ENCODE measurements at places on chromosomes 4 and X.

DNA sequence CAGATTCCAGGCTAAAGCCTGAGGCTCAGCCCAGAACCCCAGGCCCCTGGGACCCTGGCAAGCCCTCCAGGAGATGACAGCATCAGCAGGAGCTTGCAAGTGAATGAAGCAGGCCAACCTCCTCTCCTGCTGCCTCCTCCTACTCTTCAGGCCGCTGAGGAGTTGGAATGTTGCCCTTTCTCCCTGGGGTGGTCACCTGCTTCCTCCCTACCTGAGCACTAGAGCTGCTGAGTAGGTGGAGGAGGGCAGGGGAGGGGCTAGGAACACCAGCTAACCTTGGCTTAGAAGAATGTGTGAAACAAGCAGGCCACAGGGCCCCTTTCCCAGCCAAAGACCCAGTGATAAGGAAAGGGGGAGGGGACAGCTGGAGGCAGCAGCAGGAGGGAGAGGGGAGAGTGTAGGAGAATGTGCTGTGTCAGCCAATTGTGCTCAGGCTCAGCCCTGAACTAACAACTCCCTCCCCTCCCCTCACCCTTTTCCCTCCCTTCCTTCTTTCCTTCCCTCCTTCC, 58.0 kb downstream of the PJA1 start:
- no peak for DNase-seq

DNA sequence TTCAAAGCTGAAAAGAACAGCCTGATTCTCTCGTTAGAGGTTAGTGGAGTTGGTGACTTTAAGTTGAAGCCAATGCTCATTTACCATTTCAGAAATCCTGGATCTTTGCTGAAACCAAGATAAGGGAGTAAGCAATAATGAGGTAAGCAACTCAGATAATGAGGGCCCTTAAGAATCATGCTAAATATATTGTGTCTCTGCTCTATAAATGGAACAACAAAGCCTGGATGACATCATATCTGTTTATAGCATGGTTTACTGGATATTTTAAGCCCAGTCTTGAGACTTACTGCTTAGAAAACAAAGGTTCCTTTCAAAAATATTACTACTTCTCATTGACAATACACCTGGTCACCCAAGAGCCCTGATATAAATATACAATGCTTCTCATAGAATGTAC, 276.7 kb upstream of the PPARGC1A start:
- no peak for DNase-seq

- DNase-seq = no peak
Measured at GRCh38 chr4:54165011-54165410, 64.1 kb upstream of the PDGFRA start.

DNA sequence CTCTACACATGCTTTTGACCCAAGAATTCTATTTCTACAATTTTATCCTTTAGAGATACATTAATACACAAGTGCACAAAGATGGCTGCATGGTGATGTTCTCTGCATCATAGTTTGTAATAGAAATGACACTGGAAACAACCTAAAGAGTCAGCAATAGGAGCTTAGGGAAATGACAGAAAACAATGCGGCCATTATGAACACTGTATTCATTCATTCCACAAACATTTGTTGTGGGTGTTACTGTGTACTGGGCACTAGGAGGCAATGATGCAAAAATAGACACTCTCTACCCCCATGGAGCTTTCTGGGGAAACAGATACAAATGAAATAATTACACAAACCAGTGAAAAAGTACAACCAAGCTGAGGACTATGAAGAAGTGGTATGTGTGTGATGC, 32.0 kb downstream of the IDS start:
- no peak for DNase-seq

DNA sequence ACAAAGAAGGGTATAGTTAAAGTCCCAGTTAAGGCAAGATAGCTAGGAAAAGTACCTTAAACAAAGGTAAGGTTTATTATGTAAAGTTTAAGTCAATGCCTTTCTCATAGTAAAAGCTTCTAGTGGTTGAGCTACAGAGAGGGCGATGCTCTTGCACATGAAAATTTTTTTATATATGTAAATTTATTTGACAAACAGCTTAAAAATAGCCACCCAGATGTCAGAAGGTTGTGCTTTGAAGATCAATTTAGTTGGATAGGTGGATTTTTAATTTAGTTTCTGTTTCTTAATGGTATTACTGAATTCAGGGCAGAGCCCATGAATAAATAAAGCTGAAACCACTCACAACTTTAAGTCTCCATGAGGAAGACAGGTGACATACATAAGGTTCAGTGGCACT, 29.4 kb upstream of the PPP1R2C start:
- no peak for DNase-seq

- DNase-seq = no peak
Measured at GRCh38 chr4:148514041-148514440, 71.8 kb upstream of the NR3C2 start.

DNA sequence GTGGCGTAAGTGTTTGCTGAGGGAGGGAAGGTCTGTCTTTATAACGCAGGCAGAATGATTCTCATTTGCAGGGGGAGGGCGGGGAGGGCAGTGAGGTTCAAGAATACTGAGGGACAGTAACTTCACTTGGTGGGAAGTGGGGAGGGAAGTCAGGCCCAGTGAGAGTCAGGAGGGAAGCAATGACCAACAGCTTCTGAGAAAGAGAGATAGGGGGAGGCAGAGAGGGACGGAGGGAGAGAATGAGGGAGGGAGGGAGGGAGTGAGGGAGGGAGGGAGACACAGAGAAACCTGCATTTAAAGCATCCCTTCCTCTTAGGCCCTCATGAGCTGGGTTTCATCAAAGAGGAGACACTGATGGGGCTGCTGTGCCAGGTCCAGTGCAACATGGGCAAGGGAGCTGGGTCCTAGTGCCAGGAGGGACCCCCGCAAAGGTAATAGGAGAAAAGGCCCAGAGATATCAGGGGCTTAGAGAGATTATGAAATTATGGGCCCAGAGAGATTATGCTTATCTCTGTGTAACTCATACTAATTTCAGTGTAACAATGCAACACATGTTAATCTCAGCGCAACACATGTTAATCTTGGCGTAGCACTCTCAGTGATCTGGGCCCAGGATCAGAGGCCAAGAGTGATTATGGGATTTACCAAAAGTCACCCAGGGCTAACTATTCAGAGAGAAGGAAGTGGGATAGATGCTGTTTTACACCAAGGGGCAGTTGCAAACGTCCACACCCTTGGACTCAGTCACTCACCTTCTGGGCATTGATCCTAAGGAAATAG, 112.1 kb downstream of the DRD5 start:
- DNase-seq = no peak

DNA sequence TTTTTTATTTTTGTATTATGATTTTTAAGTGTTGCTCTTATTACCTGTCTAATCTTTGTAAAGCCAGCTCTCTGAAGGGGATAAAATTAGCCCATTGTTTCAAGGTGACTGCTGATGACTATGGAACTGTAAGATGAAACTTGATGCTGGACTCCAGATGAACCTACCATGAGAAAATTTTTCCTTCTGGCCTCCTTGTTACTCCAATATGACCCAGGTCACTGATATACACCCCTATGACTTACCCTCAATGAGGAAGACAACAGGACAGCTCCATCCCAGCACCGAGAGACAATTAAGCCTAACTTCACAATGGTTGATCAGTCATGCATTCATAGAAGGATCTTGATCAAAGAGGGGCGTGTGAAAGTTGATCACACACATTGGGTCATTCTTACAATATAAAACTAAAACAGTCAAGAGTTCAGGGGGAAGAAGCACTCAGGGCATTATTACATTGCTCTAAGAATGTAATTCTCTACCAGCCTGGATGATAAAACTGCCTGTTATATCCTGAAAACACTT, 230.8 kb upstream of the AGTR2 start:
- no peak for DNase-seq

DNA sequence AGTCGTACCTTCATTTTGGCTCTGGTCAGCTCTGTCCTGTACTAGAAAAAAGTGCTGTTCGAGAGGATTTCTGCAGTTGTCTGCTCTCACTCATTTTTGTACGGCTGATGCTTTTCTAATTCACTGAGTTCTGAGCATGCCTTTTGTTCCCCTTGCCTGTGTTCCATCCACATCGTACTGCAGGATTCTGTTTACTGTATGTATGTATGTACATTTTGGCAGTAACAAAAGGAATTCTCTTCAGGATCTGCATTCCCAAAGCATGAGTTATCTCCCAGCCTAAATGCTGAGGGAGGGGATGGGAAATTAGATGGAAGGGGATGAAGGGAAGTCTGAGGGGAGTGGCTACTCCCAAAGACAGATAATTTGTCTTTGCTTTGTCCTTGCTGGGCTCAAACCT, 87.6 kb downstream of the GBA3 start:
- no peak for DNase-seq

- no peak for DNase-seq
Measured at GRCh38 chr4:100362366-100362765, 155.5 kb downstream of the EMCN start.

- no peak for DNase-seq
Measured at GRCh38 chrX:105307762-105308161, 87.3 kb upstream of the TEX13A start.

DNA sequence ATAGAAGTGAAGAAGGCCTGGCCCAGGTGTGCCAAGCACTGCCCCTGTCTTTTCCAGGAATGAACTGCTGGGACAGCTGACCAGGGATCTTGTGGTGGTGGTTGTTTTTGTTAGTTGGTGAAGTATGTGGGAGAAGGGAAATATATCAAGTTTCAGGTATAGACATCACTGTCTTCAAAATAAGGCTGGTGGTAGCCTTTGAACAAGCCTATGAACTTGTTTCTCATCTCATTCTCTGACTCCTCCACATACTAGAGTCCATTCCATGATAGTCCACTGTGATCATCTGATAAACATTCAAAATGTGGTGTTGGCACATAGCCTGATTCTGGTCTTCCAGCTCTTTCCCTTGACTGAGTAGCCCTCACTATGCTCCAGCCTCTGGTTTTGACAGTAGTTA, 303.7 kb downstream of the CAMK2D start:
- no peak for DNase-seq

GRCh38 chrX:119389871-119390501, 9.2 kb upstream of the SLC25A43 start:
- no peak for DNase-seq

GRCh38 chr4:137414802-137415201, 117.5 kb downstream of the PCDH18 start:
- no peak for DNase-seq

DNA sequence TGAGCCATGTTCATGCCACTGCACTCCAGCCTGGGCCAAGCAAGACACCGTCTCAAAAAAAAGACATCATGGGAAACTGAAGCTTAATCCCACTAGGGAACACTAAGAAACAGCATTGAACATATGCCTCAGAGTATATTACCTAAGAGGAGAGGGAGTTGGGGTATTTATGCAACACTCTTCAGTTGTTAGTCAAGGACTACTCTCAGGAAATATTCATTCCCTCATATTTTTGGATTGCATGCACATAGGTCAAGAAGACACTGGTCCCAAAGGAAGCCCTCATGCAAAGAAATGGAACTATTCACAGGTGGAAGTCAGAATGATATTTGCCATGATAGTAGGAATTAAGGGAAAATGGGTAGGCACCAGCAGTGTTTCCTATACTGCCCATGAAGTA, 22.8 kb upstream of the PAPSS1 start:
- DNase-seq = no peak

DNA sequence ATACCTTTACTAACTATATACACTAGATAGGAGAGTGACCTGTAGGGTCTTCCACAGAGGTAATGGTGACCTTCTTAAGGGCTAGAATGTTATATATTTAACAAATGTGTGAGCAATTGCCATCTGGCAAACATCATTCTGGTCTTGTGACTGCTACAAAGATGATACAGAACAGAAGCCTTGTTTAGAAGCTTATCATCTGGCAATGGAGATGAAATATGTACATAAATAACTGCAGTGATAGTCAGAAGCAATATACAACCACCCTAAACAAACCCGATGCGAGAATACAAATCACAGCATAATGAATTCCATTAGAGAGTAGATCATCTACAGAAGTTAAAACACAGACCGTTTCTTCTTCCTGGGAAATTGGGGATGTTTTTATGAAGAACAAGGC, 952.7 kb upstream of the SLIT2 start:
- DNase-seq = no peak

- peak; percentile 5 for DNase-seq
Measured at GRCh38 chr4:77880784-77881183, 18.2 kb downstream of the MRPL1 start.

DNA sequence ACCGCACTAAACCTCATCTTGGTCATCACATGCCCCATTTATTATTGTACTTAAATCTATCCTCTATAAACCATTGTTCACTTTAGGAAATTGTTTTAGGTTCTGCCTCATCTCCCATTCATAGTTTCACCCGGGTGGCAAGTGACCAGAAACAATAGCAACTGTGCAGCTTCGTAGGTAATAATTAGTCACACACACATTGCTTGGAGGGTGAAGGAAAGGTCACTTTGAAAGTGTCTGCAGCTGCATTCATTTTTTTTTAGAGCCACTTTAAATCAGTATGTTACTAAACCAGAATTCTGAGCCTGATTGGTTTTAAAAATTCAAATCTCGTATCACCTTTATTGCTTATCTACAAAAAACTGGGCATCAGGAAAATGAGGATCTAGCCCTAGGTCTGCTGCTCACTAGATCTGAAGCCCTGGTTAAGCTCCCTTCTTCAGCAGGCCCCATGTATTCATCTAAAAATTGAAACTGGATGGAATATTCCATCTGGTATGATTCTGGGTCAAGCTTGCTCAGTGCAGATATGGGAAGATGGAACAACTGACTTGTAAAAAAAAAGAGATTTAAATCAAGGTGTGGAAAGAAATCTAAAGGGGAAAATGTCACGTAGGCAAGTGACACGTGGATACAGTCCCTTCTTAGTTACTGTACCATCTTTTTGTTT, 62.4 kb downstream of the LIMCH1 start:
- peak; percentile 1 for DNase-seq

DNA sequence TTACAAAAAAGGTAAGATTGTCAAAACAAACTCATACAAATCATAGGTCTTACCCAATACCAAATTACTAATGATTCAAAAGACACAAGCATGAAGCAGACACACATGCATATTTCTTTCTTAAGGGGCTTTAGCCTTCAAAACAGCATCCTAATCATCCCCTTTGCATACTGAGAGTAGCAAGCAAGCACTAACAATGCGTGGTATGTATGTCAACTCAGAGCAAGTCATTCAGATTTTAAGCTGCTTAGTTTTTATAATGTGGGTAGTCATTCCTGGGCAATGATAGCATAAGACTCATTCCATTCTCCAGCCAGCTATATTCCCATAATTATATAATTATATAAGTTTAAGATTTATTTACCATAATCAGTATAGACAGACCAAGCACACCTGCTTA, 219.6 kb downstream of the DKK2 start:
- no peak for DNase-seq

DNA sequence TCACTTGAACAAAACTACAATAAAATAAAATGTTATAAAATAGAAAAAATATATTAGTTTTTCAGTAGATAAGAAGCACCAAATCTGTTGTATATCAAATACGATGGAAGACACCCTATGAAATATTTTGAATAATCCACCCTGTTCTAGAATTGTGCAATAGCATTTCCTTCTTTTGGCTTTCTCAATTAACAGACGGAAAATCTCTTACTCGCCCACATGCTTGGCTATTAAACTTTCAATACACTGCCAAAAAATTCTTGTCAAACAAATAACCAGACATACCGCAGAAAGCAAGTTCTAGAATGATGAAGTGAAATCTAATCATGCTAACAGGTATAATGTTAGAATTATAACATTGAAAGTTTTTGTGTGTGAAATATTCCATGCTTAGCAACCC, 671.6 kb upstream of the SLIT2 start:
- DNase-seq = no peak

- DNase-seq = no peak
Measured at GRCh38 chrX:1483843-1484637, 31.3 kb upstream of the ASMTL start.

- peak; percentile 42 for DNase-seq
Measured at GRCh38 chr4:71498002-71498401, 159.2 kb downstream of the SLC4A4 start.

Data from NCI-H1105 treated with DMSO at 0.1 percent for 48 hours (cell line).